Ovary (tissue), 10 donors: ENCODE measurements at places on chromosomes 12 and 14. TPM values are rescaled to one million over a fixed set of nuclear protein-coding genes. Genes with fewer than 3 reads are reported as not detected.

Gene SLC22A17
- total RNA-seq: 29.3 TPM

Gene FLRT2
- 166 TPM for total RNA-seq

Gene TEAD4
- 4.4 TPM for total RNA-seq

Gene FAM181A
- total RNA-seq: not detected

GRCh38 chr12:1302201-1302870, 292.0 kb downstream of the FBXL14 start:
- no peak for DNase-seq
- no peak overlapping the region for H3K4me3 ChIP-seq
- no peaks in the 10 kb centered on the region for H3K4me1 ChIP-seq
- no peaks in the 10 kb centered on the region for H3K27me3 ChIP-seq
- H3K27ac ChIP-seq: no peak overlapping the region
- no peaks in the 10 kb centered on the region for H3K36me3 ChIP-seq

DNA sequence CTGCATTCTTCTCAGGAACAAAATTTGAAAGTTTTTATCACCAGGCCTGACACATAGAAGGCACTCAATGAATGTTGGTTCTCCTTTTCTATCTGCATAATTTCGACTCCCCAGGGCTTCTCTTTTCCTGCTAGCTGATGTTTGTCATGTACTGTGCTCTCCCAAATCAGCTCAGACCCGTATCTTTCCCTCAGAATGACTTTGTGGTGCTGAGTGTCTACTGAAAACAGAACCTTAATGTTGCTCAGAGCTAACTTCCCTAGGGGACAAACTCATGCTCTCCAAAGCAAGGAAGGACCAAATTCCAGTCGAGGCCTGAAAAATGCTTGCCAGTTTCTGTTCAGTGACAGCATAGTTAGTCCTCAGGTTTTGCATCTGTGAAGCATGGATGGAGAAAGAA, 1.9 kb downstream of the ARHGDIB start:
- no peaks in the 10 kb centered on the region for H3K36me3 ChIP-seq
- DNase-seq: no peak
- H3K4me1 ChIP-seq: peaks cover 2% of the 10 kb centered on the region
- H3K4me3 ChIP-seq: no peak overlapping the region
- no peaks in the 10 kb centered on the region for H3K27me3 ChIP-seq

- H3K4me3 ChIP-seq: no peak overlapping the region
- no peak for DNase-seq
- H3K4me1 ChIP-seq: no peaks in the 10 kb centered on the region
- no peak overlapping the region for H3K27ac ChIP-seq
These were observed 6.1 kb downstream of the KRT81 start for GRCh38 chr12:52285172-52285745.

- no peaks in the 10 kb centered on the region for H3K36me3 ChIP-seq
- H3K4me3 ChIP-seq: no peak overlapping the region
- no peak overlapping the region for H3K27ac ChIP-seq
- no peak for DNase-seq
- no peaks in the 10 kb centered on the region for H3K27me3 ChIP-seq
These were observed 680.8 kb downstream of the BCL11B start for GRCh38 chr14:98591161-98591560.

- no peaks in the 10 kb centered on the region for H3K36me3 ChIP-seq
- no peak overlapping the region for H3K4me3 ChIP-seq
- no peak overlapping the region for H3K27ac ChIP-seq
- no peaks in the 10 kb centered on the region for H3K4me1 ChIP-seq
- H3K27me3 ChIP-seq: no peaks in the 10 kb centered on the region
These were observed 606.1 kb downstream of the SLC16A7 start for GRCh38 chr12:60201891-60202290.

DNA sequence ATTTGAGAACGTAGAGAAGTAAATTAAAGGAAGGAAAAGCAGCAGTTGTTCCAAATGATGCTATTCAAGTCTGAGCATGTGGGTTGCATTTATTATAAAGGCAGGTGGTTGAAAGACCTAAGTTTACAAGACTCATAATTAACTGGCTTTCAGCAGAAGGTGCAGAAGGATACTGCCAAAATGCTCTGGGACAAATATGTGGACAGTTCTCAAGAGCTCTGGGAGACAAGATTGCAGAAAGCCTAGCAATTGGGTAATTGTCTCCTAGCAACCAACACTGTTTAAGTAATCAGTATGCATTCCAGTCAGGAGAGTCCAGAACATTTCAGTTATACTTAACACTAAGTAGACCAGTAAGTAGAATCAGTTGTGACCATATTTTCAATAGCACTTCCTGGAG, 131.5 kb downstream of the GPR135 start:
- no peaks in the 10 kb centered on the region for H3K27me3 ChIP-seq
- DNase-seq: no peak
- no peak overlapping the region for H3K27ac ChIP-seq
- H3K4me3 ChIP-seq: no peak overlapping the region

- no peak overlapping the region for H3K27ac ChIP-seq
- no peaks in the 10 kb centered on the region for H3K36me3 ChIP-seq
- no peak overlapping the region for H3K4me3 ChIP-seq
- no peaks in the 10 kb centered on the region for H3K27me3 ChIP-seq
- H3K4me1 ChIP-seq: no peaks in the 10 kb centered on the region
These were observed 729.7 kb upstream of the TBX3 start for GRCh38 chr12:115413626-115414025.

DNA sequence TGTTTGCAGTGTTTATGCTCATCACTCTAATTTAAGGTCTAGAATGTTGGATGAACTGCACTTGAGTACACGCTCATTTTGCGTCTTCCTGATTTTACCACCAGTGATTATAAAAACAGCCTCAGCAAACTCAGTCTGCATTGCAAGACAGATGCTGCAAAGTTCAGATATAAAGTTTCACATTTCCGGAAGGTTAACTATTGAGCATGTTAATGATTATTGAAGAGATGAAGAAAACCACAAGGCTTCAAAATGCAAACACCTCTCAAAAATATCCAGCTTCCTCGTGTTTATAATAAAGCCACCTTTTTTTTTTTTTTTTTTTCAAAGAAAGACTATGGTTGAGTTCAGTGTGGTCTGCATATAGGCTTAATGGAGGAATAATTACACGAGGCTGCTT, 92.1 kb upstream of the BMP4 start:
- no peak overlapping the region for H3K4me3 ChIP-seq
- DNase-seq: no peak
- H3K4me1 ChIP-seq: no peaks in the 10 kb centered on the region
- H3K27me3 ChIP-seq: no peaks in the 10 kb centered on the region
- H3K36me3 ChIP-seq: no peaks in the 10 kb centered on the region
- no peak overlapping the region for H3K27ac ChIP-seq

- H3K27ac ChIP-seq: no peak overlapping the region
- no peaks in the 10 kb centered on the region for H3K27me3 ChIP-seq
These were observed 126.9 kb downstream of the DUSP6 start for GRCh38 chr12:89225401-89225800.

DNA sequence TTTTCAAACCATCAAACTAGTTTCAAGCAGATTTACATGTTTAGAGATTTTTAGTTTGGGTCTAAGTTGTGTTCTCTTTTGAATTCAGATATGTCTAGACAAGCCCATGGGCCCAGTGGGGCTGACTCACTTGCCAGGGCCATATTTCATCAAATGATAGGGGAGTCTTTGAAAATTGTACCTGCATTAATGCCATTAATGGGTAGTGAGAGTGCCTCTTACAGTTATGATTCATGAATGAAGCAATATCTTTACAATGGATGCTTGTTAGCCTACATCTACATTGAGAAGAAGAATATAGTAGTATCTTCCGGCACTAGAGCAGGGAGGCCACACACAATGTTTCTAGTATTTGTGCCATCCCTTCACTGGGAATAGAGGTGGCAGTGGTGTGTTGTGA, 174.2 kb upstream of the E2F7 start:
- H3K36me3 ChIP-seq: no peaks in the 10 kb centered on the region
- H3K27ac ChIP-seq: no peak overlapping the region
- no peak overlapping the region for H3K4me3 ChIP-seq
- no peak for DNase-seq
- peaks cover 14% of the 10 kb centered on the region for H3K4me1 ChIP-seq

- no peak overlapping the region for H3K4me3 ChIP-seq
- no peaks in the 10 kb centered on the region for H3K36me3 ChIP-seq
- peak; percentile 61 for DNase-seq
These were observed 24.8 kb downstream of the FOS start for GRCh38 chr14:75303381-75303789.

DNA sequence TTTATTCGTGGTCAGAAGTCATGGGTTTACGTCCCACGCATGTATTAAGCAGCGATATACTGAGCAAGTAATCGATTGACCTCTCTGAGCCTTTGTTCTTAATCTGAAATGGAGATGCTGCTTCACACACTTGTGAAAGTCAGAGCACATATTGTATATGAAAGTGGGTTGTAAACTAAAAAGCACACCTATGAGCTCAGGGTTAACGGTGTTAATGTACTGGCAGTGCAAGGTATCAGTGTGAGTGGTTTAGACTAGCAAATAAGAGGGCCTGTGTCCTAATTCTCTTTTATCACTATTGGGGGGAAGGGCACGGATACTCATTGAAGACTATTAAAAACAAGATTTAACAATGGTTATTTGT, 676 bp downstream of the MRPL42 start:
- no peaks in the 10 kb centered on the region for H3K27me3 ChIP-seq
- H3K4me1 ChIP-seq: no peaks in the 10 kb centered on the region
- H3K36me3 ChIP-seq: no peaks in the 10 kb centered on the region
- H3K4me3 ChIP-seq: peak overlapping the region; percentile 84
